ENCODE measurements at places on chromosomes 1 and 21.

GRCh38 chr1:54701066-54701465 is 14.6 kb upstream of the TTC4 start:
- no peak overlapping the region for H3K4me3 ChIP-seq
- H3K27me3 ChIP-seq, result no peaks in the 10 kb centered on the region
- H3K27ac ChIP-seq, result no peak overlapping the region
- no peaks in the 10 kb centered on the region for H3K4me1 ChIP-seq

DNA sequence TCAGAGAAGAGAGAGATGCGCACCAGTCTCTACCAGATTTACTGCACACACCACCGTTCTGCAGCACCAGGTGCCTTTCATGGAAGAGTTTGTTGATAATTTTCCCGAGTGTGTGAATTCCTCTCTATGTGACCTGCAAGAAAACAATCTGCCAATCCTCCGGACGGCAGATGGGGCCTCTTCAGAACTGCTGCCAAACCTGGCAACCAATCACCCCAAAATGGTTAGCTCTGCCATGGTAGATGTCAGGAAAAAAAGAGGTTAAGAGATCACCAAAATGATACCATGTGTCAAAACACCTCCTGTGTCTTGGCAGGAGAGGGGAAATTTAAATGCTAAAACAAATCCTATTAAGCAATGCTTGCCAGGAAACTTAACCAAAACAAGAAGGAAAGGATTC is 96.5 kb downstream of the DAB1 start:
- H3K27me3 ChIP-seq, result no peaks in the 10 kb centered on the region
- no peaks in the 10 kb centered on the region for H3K36me3 ChIP-seq
- DNase-seq, result no peak
- H3K27ac ChIP-seq, result no peak overlapping the region
- H3K4me1 ChIP-seq, result peaks cover 4% of the 10 kb centered on the region
- H3K4me3 ChIP-seq, result no peak overlapping the region

- H3K36me3 ChIP-seq, result no peaks in the 10 kb centered on the region
- no peaks in the 10 kb centered on the region for H3K27me3 ChIP-seq
Observed at GRCh38 chr1:154863315-154864174, 6.5 kb downstream of the KCNN3 start.

DNA sequence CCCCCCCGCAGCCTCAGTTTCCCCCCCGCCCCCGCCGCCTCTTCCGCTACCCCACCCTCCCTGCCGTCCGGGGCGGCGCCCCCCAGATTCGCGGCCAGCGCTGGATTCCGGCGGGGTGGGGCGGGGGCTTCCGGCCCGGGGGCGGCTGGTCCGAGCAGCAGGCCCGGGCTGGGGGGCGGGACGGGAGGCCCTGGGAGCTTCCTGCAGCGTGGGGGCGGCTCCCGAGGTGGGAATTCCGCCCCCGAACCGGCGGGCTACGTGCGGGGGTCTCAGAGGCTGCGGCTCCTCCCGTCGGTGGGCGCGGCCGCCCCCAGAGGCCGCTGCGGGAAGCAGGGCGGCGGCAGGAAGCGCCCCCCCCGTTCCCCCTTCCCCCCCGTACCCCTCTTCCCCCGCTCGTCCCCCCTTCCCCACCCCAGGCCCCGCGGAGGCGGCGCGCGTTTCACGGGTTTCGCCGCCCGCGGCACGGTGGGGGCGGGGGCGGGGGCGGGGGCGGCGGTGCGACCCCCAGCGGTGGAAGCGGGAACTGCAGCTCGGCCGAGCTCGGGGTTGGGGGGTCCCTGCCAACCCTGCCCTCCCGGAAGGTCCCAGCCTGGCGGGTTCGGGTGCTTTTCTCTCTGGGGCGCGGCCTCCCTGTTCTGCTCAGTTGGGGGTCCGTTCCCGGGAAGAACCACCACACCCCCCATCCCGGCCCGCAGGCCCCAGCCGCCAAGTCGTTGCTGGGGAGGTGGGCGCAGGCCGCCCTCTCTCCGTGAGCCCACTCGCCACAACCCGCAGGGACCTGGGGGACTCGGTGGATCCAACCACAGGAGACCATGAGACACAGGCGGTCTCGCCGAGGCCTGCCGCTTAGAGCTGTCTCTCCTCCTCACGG is 76.3 kb downstream of the MORN1 start:
- DNase-seq, result peak; percentile 82
- H3K27ac ChIP-seq, result peak overlapping the region; percentile 89
- no peaks in the 10 kb centered on the region for H3K27me3 ChIP-seq
- no peaks in the 10 kb centered on the region for H3K36me3 ChIP-seq

DNA sequence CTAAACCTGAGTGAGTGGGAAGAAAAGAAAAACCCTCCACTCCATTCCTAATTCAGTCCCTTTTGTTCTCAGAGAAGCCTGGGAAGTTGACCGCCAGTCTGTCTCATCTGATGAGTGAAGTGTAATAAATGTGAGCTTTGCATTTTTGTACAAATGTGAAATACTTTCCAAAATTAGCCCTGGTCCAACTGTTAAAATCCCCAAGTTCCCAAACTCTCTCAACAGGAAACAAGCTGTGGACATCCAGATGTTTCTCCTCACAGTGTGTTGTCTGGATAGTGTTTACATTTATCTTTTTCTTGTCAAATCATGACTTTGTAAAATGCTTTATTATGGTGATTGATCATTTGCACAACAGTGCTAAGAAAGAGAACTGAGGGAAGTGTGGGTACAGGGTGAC is 145.1 kb downstream of the TM2D1 start:
- no peaks in the 10 kb centered on the region for H3K27me3 ChIP-seq
- DNase-seq, result no peak
- no peak overlapping the region for H3K27ac ChIP-seq
- H3K4me1 ChIP-seq, result no peaks in the 10 kb centered on the region
- H3K36me3 ChIP-seq, result no peaks in the 10 kb centered on the region

- DNase-seq, result no peak
- peaks cover 44% of the 10 kb centered on the region for H3K4me1 ChIP-seq
- no peaks in the 10 kb centered on the region for H3K36me3 ChIP-seq
- no peak overlapping the region for H3K4me3 ChIP-seq
- H3K27me3 ChIP-seq, result peaks cover 4% of the 10 kb centered on the region
Observed at GRCh38 chr1:115086176-115086830, 3.0 kb downstream of the TSPAN2 start.
